ENCODE measurements at places on chromosomes 2 and 18.

DNA sequence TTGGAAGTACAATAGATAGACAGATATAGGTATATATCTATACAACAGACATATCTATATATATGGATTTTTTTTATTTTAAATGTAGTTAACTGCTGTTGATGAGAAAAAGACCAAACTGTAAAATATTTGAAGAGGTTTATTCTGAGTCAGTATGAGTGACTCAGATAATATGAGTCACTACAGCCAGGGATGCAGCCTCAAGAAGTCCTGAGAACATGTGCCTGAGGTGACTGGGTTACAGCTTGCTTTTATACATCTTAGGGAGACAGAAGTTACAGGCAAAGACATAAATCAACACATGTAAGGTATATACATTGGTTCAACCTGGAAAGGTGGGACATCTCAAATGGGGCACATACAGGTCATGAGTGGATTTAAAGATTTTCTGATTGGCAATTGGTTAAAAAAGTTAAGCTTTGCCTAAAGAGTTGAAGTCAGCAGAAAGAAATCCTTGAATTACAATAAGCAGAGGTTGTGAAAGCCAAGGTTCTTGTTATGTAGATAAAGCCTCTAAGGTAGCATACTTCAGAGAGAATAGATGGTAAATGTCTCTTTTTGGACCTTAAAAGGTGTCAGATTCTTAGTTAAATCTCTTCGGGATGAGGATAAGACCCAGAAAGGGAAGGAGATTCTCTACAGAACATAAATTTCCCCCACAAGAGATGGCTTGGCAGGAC is 149.9 kb downstream of the RBM43 start:
- DNase-seq, result no peak
- peaks cover 1% of the 10 kb centered on the region for H3K4me1 ChIP-seq
- no peak overlapping the region for H3K27ac ChIP-seq
- H3K27me3 ChIP-seq, result no peaks in the 10 kb centered on the region
- no peaks in the 10 kb centered on the region for H3K36me3 ChIP-seq
- no peak overlapping the region for H3K4me3 ChIP-seq

DNA sequence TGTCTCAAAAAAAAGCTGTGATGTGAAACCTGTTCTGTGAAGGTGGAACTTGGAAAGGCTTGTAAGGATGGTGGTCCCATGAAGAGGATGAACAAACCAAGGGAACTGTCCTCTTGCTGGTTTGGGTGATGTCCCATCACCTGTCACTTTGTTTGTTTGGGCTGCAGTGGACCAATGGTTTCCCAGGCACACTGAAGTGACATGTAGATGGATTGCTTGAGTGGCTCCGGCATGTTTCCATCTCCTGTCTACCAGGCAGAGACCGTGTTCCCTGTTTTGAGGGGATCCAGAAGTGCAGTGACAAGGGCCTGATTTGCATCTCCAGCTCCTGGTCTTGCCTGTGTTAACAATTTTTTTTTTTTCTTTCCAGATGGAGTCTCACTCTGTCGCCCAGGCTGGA is 8.9 kb downstream of the NEDD4L start:
- no peaks in the 10 kb centered on the region for H3K4me1 ChIP-seq
- no peaks in the 10 kb centered on the region for H3K36me3 ChIP-seq
- no peak overlapping the region for H3K4me3 ChIP-seq
- peaks cover 12% of the 10 kb centered on the region for H3K27me3 ChIP-seq
- DNase-seq, result no peak

DNA sequence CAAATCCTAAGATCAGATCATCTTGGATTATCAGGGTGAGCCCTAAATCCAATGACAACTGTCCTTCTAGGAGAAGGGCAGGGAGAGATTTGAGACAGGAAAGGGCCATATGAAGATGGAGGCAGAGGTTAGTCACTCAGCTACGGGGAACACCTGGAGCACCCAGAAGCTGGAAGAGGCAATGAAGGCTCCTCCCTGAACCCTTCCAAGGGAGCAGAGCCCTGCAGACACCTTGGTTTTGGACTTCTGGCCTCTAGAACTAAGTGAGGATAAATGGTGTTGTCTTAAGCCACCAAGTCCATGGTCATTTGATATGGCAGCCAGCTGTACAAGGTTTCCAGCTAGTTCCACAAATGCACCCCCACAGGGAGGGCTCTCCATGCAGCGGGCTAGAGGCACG is 6.9 kb upstream of the PTPN2 start:
- H3K4me1 ChIP-seq, result peaks cover 10% of the 10 kb centered on the region
- H3K36me3 ChIP-seq, result peaks cover 6% of the 10 kb centered on the region
- DNase-seq, result no peak
- no peak overlapping the region for H3K27ac ChIP-seq

GRCh38 chr2:217790681-217791392 is 212.0 kb downstream of the TNS1 start:
- no peak overlapping the region for H3K27ac ChIP-seq
- H3K4me1 ChIP-seq, result peaks cover 9% of the 10 kb centered on the region
- H3K27me3 ChIP-seq, result no peaks in the 10 kb centered on the region
- H3K36me3 ChIP-seq, result no peaks in the 10 kb centered on the region
- no peak for DNase-seq

All from activated T-helper 2 cell treated with anti-CD3 and anti-CD28 coated beads, Interferon-gamma antibody, Interleukin-2, Interleukin-4, amounts not matched to agents 10 μg/mL and 5 μg/mL and 100 μg/mL, durations not matched to agents 14 hours and 24 hours and 36 hours (primary cell).